NCI-H1694 (cell line): ENCODE measurements at places on chromosomes 6 and 20.
A peak's percentile ranks its signal among the peaks of the same experiment; 100 is the strongest.

- no peak for DNase-seq
Observed at GRCh38 chr20:63064745-63065711, 58.3 kb upstream of the BHLHE23 start.

DNA sequence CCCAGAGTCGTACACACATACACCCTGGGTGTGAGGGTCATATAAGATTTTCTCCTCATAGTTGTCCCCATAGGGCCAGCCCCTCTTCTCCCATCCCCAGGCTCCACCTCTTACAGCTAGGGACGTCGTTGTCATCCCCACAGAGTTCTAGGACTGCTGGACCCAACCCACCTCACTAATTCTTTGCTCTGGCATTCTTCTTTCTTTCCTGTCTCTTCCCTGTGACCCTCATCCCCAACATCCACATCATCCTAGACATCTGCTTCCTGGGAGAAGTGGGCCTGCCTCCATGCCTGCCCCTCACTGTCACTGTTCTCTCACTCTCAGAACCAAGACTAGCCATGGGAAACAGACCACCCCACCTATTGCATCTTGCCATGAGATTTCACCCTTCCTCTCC is 1.1 kb downstream of the PSMF1 start:
- no peak for DNase-seq

DNA sequence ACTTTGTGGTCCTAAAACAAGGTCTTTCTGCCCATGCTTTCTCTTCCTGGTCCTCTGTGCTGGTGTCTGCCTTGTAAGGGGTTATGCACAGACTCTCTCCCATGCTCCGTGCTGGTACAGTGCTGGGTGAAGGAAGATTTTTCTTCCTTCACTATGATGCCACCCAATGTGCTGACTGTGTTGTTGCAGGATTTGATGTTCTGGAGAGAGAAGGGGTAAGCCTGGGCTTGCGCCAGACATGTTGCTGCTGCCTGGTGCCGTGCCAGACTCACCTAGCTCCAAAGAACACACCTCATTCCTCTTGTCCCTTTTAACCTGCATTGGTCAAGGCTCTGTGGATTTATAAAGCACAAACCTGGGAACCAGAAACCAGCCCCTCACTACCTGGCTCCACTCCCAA is 28.4 kb upstream of the ARMH2 start:
- DNase-seq = peak; percentile 26

DNA sequence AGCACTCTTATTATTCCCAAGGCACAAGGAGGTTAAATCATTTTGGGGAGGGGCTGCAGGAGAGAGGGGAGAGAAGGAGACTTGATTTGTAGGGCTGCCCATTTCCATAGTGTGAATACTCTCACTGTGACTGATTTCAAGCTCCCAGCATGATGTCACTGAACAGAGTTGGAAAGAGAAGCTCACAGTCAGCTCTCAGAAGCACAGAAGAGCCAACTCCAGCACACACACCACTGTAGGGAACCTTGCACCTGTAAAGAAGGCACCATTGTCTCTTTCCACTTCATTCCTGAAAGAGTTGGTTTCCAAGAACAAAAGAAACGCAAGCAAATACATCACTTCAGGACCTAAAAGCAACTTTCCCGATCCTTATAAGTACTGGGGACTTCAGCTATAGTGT is 12.7 kb upstream of the STK35 start:
- no peak for DNase-seq

DNA sequence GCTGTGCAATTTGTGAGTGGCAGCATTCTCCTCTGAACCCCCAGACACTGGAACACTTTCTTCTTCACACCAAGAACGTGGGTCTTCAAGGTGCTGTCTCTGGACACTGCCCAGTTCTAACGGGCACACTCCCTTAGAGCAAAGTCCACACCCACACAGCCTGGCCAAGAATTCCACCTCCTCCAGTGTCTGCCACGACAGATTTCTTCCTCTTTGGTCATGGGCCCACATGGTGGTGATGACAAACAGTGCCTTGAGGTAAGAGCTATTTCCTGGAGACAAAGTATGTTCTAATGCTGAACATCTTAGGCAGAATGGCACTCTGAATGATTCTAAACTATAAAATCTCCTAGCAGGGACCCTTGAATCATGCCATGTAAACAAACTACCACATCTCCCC is 25.5 kb upstream of the SSTR4 start:
- no peak for DNase-seq

DNA sequence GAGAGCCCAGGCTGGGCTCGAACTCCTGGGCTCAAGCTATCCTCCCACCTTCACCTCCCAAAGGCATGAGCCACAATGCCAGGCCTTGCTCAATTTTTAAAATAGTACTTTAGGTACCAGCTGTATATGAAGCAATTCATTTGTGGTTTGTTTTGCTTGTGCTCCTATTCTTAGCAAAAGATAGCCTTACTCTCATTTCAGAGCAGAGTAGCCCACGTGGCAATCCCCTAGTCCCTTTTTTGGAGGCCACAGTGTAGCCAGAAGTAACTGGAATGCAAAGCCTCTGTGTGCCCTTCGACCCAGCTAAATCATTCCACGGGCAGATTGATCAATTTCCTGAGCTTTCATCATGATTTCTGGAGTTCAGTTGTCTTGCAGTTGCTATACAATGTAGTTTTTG is 372.2 kb downstream of the NRN1 start:
- no peak for DNase-seq

- no peak for DNase-seq
Observed at GRCh38 chr20:19978511-19979210, 38.5 kb upstream of the NAA20 start.

GRCh38 chr6:109475625-109476024 is 7.4 kb downstream of the ZBTB24 start:
- no peak for DNase-seq

- no peak for DNase-seq
Observed at GRCh38 chr6:123089226-123089625, 93.2 kb downstream of the CLVS2 start.
